Activated CD4-positive, CD25-positive, alpha-beta regulatory T cell (primary cell): ENCODE measurements at places on chromosomes 5 and 9.

GRCh38 chr5:139494832-139495231 is 12.3 kb upstream of the STING1 start:
- no peak for DNase-seq

DNA sequence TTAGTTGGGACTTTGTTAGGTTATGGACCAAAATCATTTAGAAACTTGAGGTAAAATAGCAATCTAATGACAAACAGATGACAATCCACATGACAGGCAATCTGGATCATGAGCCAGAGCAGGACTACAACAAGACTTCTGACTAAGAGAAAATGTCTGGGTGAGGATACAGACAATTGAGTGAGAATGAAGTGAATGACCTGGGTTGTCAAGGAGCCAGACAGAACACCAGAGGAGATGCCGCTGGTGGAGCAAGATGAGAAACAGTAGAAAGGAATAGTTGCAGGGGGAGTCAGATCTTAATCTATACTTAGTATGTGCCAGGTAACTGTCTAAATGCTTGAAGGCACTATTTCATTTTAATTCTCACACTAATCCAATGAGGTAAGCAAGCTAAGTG is 277.8 kb downstream of the PRELID2 start:
- DNase-seq, result no peak

- no peak for DNase-seq
Measured at GRCh38 chr5:151577566-151577965, 13.6 kb downstream of the FAT2 start.

- DNase-seq, result no peak
Measured at GRCh38 chr5:60765019-60765709, 65.2 kb upstream of the DEPDC1B start.

DNA sequence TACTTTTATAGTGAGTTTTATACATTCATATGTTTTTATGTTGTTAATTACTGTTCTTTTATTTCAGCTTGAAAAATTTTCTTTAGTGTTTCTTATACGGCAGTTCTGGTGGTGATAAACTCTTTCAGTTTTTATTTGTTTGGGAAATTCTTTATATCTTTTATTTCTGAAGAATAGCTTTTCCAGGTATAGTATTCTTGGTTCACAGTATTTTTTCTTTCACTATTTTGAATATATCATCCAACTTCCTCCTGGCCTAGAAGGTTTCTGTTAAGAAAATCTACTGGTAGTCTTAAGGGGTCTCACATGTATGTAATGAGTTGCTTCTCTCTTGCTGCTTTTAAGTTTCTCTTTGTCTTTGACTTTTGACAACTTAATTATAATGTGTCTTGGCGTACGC is 79.4 kb downstream of the NXNL2 start:
- no peak for DNase-seq

GRCh38 chr5:179454356-179454755 is 96.0 kb upstream of the RUFY1 start:
- DNase-seq, result no peak

DNA sequence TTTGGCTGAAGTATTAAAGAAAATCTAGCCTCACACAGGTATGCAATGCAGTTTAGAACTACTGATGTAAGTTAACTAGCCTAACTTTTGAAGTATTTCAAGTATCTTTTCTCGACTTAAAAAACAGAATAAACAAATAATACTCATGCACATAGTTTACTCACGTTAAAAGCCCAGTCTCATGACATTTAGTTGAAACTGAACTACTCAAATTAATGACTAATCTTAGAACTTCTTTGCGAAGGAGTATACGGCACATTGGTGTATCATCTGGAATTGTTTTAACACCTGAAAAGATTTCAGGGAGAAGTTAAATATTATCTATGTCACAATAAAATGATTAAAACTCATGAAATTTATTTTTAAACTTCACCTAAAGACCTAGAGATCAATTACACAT is 98.5 kb downstream of the OSMR start:
- no peak for DNase-seq

GRCh38 chr5:129639331-129639730 is 108.6 kb upstream of the MINAR2 start:
- no peak for DNase-seq

GRCh38 chr9:70553707-70554673 is 139.5 kb upstream of the KLF9 start:
- DNase-seq, result no peak

DNA sequence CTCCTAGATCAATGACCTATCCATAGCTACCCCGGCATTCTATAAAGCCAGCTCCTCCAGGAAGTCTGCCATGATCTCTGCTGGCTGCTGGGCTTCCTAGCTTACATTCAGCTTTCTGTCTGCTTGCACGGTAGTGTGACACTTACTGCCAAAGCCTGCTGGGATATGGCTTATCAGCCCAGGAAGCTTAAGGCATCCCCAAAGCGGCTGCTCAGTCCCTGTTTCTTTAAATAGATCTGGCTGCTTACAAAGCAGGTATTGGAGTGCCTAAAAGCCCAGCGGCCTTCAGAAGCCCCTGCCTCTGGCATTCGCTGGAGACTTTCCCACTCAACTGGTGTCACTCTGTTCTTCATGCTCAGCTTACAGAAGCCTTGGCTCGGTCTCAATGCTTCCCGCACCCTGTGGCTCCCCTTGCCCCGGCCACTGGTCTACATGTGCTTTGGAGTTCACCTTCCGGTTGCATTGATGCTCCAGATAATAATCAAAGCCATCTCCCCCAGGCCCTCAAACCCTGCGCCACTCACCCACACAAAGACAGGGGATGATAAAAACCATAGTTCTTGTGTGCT is 31.3 kb upstream of the STRBP start:
- no peak for DNase-seq

- DNase-seq, result no peak
Measured at GRCh38 chr9:136124976-136125692, 6.5 kb upstream of the TMEM250 start.

DNA sequence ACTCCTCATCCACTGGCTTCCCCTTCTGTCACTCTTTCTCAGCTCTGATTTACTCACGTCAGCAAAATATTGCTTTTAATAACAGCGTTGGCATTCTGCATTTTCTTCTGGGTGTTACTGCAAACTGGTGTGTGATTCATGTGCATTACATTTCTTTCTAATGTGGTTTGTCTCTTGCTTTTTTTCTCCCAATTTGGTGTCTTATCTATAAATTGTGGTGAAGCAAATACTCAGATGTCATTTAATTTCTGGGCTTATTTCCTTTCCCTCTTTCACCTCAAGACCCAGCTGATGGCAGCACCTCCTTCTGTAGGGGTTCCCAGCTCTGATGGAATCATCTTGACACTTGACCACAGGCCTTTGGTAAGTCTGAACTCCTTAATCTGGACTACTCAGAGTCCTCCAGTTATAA is 180.7 kb upstream of the ZNF618 start:
- DNase-seq, result no peak

DNA sequence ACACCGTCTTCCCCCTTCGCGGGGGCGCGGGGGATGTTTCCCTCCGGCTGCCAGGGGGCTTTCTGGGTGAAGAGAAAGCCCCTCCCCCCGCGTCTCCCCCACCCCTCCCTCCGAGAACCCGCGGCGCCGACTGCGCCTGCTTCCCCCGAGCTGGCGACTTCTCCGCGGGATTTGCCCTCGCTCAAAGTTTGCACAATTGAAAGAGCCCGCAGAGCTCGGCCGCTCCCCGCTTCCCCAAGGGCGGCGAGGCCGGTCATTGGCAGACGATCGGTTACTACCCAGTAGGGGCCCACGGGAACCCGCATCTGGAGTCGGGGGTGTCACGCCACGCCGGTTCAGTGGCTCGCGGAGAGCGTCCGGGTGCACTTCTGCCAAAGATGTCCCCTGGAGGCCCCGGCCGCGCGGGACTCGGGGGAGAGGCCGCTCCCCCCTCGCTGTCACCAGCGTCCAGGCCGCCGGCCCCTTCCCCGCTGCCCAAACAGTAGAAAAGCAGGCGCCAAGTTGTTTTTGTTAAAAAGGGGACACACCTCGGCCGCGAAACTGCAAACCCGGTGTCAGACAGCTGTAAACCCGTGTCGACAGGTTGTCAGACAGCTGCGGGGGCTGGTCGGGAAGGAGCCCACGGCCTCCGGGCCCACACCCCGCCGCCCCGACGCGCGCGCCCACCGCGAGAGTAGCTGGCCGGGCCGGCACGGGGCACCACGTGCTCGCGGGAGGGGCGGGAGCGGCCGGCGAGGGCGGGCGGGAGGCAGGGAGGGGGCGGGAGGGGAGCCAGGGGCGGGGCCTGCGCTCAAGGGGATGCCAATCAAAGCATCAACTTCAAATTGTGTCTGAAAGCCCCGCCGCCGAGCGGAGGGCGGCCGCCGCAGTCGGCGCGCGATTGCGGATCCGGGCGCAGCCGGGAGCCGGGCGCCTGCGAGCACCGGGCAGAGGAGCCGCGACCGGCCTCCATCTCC is at the start of gene IRX1:
IRX1 (plus strand) TSS at position 827 of the 956 bp plus-strand sequence. CDS start 274 bp downstream, outside the sequence.
- DNase-seq, result no peak

DNA sequence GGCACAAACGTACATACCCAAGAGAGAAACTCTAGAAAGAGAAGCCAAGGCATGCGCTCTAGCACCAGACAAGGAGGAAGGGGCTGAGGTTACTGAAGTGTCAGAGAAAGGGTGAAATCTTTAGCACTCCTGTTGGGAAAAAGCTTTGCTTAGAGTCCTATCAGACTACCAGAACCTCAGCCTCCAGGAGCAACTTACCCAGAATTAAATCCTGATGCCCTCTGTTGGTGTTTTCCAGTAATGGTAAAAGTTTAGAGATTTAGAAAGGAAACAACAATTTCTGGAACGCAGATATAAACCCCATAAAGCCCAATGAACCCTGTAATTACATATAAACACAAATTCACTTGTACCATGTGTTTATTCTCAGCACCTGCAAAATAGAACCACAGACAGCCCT is 33.2 kb upstream of the ASTN2 start:
- no peak for DNase-seq

DNA sequence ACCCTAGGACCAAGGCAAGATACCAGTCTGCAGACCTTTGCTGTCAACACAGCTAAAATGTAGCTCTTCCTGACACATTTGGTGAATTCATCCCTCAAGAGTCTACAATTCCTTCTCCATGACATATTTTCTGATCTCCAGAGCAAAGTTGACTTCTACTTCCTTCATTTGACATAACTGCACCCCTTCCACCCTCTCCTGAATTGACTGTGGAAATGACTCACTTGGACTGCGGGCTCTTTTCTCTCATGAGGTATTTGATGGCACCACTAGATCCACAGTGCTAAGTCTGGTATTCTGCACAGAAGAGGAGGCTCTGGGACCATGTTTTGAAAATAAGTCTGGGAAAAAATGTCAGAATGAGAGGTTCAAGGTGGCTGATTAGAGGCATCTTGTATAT is 338.4 kb upstream of the TRPC7 start:
- no peak for DNase-seq

DNA sequence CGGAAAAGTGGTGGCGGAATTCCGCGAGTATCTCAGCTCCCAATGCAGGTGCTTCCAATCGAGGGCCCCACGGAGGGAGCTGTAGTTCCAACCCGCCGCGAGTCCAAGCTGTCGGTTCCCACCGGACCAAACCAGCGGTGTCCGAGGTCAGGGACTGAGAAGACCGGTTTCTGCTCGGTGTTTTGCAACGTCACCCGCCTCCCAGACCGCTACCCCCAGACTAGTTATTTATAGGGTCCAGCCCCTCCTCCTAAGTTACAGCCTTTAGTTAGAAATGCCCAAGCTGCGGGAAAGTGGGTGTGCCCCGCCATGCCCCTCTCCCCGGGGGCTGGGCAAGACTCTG is 677 bp upstream of the MYORG start:
- DNase-seq, result no peak

DNA sequence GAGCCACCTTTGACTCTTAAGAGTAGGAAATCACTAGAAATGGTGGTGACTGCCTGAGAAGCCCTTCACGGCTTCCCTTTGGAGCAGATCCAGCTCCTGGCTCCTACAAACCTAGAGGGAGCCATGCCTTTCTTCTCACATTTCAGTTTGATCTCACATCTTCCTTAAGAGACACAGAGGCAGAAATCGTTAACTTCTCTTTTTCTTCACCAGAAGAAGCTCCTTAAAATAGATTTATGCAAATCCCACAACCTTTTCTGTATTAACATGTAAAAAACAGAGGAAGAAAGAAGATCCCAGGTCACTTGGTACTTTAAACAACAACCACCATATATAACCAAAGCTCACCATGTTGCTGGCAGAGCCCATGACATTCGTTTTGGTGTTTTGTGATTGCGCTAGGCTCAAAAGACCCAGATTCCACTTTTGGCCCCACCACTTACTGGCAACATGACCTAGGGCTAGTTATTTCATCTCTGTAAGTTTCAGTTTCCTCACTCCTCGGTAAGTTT is 29.6 kb downstream of the PAX5 start:
- no peak for DNase-seq

DNA sequence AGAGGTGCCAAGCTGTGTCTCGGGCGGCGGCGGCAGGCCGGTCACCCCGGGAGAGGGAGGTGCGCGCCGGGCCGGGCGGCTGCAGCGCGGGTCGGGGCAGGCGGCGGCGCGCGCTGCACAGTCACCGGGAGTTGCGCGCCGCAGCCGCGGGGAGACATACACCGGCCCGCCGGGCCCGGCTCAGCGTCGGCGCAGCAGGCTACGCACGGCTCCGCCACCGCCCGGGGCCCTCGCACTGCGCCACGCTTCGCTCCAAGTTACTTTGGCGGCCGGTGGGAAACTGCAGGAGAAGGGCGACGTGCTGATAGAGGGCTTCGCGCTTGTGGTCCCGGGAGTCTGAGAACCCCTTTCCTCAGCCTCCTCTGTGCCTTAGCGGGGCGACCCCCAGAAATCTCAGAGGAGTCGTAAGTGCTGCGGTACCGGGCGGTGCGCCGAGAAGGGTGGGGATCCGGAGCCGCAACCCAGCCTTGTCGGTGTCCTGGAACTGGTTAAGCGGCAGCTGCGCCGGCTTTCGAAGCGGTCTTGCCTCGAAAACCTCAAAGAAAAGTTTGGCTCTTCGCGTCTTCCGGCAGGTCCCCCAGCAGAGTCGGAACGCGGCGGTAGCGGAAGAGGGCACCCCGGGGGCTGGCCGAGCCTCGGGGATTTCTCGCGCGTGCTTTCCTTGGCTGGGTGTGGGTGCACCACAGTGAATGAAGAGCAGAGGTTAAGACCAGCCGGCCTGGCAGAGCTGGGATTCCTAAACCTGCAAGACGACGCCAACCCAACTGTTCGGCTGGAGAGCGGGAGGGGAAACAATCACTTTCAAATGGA is at the start of gene EFNA5:
EFNA5 (minus strand) TSS at position 6 of the 810 bp plus-strand sequence.
- DNase-seq, result no peak

DNA sequence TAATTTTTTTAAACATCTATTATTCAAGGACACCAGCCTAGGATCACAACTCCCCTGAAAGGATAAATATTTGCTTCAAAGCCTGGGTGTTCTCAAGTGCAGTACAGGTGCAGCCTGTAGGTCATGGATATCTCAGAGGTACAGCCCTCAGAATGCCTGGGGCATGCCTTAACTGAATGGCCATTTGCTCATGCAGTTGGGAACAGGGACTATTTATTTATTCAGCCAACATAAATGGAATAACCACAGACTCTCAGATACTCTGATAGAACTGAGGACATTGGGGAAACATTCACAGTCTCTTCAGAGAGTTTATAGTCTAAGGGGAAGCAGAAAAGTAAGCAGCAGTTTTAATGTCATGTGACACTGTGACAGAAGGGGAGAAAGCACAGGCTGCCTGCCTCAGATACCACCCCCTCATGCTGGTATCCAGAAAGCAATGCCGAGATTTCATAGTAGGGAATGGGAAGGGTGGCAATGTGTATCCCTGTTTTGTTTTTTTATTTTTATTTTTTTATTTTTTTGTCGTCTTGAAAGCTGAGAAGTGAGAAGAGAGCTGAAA is 112.6 kb downstream of the MACIR start:
- DNase-seq, result no peak

- DNase-seq, result no peak
Measured at GRCh38 chr5:87784879-87785495, 372.3 kb upstream of the CCNH start.
